ENCODE measurements at places on chromosomes 1 and 21.
A peak's percentile ranks its signal among the peaks of the same experiment; 100 is the strongest.

- DNase-seq = no peak
Measured at GRCh38 chr1:195568389-195568788, 1039.9 kb downstream of the KCNT2 start.

GRCh38 chr21:15355066-15355465 is 290.3 kb upstream of the NRIP1 start:
- no peak for DNase-seq

DNA sequence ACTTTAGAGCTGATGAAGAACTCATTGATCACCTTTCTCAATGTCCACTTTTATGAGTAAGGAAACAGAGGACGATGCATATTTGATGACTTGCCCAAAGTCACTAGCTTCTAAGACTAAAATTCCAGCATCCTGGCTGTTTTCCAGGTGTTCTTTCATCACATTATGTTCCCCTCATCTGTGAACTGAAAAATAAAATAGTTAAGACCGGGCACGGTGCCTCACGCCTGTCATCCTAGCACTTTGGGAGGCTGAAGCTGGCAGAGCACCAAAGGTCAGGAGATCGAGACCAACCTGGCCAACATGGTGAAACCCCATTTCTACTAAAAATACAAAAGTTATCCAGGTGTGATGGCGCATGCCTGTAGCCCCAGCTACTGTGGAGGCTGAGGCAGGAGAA is 297.5 kb downstream of the DUSP10 start:
- no peak for DNase-seq

- DNase-seq = peak; percentile 91
Measured at GRCh38 chr1:23100074-23100748, 68.4 kb downstream of the LUZP1 start.

DNA sequence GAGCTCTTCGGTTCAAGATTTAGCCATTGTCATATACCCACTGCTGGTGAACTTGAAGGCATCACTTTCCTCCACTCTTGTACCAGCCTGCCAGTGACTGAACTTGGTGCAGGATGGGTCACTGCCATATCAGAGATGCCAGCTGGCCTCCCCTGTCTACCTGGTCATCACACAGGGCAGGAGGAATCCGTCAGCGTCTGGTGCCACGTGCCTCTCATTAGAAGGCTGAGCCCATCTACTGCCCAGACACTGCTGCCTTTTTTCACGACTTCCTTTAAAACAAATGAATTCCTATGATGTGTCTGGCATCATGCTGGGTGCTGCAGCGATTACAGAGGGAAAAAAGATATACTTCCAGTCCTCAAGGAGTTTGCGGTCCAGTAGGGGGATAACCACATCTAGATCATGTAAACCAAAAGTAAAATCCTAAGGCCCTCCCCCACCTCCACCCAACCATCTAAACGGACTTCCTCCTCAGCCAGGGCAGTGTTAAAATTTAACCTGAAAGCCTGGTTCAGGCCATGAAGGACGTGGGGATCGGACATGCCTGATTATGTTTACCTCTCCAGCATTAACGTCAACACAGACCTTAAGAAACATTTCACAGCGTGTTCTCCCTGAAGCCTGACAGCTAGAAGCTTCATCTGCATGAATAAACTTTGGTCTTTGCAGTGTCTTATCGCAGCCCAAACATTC is 29.2 kb upstream of the PDE9A start:
- DNase-seq = no peak

DNA sequence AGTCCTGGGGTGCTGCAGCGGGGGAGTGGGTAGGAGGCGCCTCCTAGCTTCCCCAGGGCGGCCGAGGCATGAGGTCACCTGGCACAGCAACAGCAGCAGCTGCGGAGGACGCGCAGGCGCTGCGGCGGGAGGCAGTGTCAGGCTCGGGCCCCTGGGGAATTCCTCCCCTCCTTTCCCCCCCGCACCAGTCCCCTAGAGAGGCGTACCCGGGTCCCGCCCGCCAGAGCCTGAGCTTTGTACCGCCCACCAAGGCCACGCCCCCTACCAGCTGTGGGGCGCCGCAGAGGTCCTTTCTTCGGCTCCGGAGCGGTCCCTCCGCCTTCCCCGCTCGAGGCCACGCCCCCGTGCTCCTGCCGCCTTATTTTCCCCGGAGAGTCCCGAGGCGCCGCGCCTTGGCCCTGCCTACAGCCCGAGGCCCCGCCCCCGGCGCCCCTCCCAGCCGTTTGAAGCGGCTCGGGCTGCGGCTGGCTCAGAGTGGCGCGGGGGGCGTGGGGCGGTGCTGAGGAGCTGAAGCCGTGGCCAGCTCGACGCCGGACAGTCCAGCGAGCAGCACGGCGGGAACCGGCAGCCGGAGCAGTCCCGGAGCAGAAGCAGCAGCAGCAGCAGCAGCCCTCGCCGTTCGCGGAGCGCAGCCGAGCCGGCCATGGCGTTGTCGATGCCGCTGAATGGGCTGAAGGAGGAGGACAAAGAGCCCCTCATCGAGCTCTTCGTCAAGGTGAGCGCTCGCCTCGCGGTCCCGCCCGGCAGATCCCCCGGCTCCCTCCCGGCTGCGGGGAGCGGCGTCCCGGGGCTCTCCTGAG is at the start of gene CLIC4:
TSS of gene CLIC4 (plus strand) at position 537 of the 800 bp plus-strand sequence. CDS start at position 644, 107 bp downstream.
- DNase-seq = peak; percentile 99

DNA sequence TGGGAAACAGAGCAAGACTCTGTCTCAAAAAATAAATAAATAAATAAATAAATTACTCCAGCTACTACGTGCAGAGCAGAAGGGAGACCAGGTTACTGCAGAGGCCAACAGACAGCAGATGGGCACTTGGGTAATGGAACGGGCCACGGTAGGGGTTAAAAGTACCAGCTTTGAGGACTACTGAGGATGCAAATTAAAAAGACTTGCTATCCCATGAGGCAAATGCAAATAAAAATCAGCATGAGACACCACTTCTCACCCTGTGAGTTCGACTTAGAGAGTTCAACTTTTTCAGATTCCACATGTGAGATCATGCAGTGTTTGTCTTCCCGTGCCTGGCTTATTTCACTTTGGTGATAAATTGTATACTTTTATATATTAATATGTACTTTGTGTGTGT is 6.6 kb downstream of the SLC2A5 start:
- no peak for DNase-seq

GRCh38 chr21:45152265-45152746 is 77.9 kb downstream of the ADARB1 start:
- DNase-seq = peak; percentile 93

DNA sequence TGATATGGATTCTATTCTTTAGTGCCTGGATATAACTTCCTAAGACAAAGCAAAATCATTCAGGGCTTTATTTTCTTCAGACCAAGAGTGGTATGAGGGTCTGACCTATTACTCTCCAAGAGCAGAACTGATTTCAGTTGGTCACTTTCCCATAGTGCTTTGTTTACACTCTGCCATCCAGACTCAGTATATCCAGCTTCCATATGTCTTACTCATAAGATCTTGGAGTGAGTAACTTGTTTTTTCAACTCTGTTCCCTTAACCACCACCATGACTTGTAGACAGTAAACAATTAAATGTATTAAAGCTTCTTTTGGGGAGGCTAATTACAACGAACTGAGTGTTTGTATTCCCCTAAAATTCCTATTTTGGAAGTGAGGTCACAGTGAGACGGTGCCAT is 83.4 kb downstream of the USP24 start:
- no peak for DNase-seq

GRCh38 chr1:185769136-185769535 is 34.9 kb downstream of the HMCN1 start:
- DNase-seq = no peak

DNA sequence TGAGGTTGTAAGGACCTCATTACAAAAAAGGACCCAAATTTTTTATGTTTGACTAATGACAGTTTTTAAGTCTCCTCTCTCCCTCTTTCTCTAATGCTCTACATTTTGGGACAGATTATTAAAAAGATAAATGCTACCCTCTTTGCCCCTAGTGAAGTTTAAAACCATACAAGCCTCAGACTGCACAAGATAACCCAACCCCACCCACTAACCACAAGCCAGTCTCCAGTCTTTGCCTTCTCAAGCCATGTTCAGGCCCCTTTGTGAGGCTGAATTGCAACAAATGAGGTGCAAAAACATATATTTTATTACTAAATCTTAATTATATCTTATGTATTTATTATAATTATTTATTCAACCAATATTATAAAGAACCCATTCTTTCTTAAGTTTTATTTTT is 597.2 kb upstream of the BRINP3 start:
- no peak for DNase-seq

GRCh38 chr1:23763041-23763577 is 15.1 kb upstream of the PITHD1 start:
- DNase-seq = no peak

DNA sequence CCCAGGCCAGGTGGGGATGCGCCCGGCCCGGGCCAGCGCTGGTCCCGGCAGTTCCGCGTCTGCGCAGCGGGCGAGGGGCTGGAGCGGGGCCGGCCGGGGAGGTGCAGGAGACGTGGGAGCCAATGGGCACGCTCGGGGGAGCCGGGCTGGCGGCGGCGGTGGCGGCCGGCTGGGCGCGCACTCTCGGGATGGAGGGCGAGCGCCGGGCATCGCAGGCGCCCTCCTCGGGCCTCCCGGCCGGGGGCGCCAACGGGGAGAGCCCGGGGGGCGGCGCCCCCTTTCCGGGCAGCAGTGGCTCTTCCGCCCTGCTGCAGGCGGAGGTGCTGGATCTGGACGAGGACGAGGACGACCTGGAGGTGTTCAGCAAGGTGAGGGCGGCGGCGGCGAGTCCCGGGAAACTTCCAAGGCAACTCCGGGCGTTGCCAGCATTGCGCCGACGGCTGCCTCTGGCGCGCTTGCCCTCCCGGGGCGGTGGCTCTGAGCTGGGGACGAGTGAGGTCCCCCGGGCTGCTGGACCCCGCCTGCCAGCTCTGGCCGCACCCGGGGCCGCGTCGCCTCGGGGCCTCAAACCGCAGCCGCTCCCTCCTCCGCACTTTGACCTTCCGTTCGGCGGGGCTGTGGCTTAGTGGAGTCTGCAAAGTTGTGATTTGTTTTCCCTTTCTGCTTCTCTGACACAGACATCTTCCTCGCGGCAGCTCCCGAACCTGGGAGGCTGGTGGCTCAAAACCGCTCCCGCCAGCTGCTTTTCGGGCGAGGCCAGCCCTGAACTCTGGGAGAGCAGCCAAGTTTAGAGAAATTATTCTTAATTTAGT is at the start of gene SNX7:
TSS of gene SNX7 (plus strand) at position 178 of the 812 bp plus-strand sequence. CDS start at position 189, 11 bp downstream.
- no peak for DNase-seq

DNA sequence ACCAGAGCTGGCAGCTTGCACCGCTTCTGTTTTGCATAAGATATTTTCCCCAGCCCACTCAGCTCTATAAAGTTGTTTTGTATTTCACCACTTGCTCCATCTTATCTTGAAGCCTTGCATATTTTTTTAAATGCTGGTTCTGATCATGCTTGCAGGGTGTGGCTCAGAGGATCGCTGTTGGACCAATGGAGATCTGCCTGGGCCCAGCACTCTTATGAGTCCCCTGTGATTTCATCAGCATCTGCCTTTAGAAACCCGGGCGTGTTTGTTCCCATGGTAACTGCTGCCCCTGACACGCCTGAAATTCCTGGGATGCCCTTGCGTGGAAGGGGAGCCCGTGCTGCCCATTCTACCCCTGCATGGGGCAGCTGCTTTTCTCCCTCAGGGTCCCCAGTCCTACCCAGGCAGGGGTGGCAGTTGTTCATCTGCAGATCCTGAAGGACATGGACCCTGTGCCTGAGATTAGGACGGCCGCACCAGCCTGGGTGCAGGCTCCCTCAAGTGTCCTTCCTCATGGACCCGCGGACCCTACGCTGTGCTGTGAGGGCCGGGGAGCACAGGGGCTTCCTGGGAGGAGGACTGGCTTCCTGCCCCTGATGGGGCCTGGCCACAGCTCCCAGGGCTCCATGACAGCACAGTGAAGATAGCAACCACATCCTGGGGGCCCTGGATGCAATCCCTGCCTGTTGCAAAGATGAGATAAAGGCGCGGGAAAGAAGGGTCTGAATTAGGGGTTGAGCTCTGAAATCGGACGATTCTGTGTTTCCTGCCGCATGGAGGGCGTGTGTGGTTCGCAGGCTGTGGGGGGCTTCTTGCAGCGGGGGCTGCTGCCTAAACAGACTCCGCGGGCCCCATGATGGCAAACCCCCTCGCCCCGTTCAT is 226.5 kb downstream of the SDCCAG8 start:
- DNase-seq = no peak

DNA sequence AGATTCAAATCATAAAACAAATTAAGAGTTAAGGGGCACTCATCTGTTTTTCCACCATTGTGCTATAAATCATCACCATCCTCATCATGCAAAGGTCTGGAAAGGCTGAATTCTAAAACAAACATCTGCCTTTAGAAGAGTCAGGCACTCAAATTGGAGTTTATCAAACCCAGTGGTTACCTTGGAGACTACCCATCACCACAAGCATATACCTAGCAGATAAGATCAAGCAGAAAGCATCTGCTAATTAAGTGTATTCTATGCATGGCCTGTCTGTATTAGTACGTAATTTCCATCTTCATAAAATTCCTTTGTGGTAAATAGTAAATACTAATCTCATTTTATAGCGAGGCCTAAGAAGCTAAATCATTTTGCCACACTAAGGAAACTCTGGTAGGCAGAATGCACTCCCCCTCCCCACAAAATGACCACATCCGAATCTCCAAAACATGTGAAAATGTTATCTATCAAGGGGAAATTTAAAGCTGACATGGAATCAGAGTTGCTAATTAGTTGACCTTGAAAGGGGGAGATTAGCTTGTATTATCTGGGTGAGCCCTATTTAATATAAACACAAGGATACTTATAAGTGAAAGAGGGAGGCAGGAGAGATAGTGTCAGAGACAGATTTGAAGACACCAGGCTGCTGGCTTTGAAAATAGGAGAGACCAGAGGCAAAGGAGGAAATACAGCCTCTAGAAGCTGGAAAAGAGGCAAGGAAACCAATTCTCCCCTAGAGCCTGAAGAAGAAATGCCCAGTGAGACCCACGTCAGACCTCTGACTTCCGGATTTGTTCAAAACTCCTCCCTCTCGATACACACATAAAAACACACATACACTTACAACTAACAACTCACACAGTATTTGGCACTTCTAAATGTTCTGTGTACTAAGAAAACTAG is 23.2 kb downstream of the ARID4B start:
- DNase-seq = peak; percentile 38

DNA sequence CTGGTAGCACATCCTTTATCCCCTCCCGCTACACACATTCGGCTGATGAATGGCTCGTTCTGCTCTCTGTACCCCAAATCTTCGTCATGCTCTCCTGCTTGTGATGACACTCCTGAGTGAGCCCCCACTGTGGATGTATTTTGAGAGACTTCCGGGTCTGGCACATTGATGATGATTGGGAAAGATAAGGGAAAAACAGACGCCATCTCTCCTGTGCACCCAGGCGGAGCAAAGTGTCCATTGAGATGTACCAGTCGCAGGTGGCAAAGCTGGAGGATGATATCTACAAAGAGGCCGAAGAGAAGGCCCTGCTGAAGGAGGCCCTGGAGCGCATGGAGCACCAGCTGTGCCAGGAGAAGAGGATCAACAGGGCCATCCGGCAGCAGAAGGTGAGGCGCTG is 27.9 kb upstream of the EFHD2 start:
- DNase-seq = no peak

DNA sequence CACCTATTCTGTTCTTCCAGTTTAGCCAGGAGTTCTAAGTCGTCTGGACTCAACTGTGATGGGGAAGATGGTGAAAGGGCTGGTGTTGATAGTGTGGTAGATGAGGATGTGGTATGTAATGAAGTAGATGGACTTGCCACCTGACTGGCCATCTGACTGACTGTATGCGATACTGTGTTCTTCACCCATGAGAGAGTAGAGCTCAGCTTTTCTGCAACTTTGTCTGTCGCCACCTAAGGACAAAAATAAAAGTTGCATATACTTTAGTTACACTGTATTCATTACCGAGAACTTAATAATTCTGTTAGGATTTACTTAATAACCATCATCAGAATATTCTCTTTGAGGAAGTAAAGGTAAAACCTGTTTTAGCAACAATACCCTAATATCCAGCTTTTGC is 48.5 kb downstream of the EVI5 start:
- no peak for DNase-seq

Measured in MV-4-11 (cell line).